Stimulated activated CD4-positive, alpha-beta T cell treated with anti-CD3 and anti-CD28 coated beads, Interleukin-1b, Interleukin-23, amount 100 ng/mL, for 24 hours (primary cell): ENCODE measurements at places on chromosomes 3 and 15.

DNA sequence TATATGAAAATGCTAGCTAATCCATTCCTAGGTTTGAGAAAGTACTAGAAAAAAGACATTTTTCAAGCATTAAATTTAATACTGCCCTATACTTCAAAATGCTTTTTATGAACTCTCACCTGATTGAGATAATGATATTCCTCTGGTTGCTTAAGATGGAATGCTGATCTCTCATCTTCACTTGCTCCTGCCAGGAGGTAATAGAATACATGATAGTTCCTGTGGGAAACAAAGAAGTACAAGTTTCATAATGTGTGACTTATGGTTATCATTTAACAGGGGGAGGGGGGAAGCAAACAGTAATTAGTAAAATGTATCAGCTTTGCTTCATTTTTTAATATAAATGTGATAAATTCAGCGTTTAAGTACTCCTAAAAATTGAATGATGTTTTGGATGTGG, 97.2 kb downstream of the MYO9A start:
- DNase-seq = no peak

- DNase-seq = no peak
Measured at GRCh38 chr3:127371334-127371733, 83.5 kb upstream of the PRR20G start.

DNA sequence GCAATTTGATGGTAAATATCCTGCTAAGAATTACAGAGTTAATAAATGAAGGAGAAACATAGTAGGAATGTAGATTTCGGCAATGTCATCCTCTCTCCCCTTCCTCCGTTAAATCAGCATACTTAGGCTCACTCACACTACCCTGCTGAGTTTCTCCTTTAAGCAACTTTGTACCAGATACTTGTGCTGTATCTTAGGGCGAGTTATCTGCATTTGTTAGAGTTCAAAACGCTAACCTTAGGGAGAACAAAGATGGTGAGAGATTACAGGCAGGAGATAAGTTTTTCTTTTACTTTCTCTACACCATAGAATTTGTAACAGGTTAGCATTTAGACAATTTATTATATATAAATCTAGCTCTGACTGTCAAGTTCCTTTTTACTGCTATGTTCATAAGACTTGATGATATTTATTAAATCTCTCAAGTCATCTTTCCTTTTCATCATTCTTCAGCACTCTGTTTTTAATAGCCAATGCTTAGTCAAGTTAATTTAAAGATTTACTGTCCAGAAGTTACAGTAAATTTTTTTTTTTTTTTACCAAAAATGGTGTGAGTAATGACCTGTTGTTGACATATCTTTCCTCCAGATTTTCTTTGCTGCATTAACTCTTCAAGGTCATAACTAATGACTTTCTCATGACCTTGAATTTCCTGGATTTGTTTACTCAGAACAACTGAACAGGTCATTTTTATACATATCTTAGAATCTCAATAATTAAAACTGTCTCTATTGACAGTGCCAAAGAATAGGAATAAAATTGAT, 22.2 kb downstream of the SUCNR1 start:
- DNase-seq = no peak

- no peak for DNase-seq
Measured at GRCh38 chr3:194040516-194041273, 95.3 kb upstream of the HES1 start.
